Activated CD4-positive, alpha-beta memory T cell treated with anti-CD3 and anti-CD28 coated beads, Interleukin-2, amount 10 ng/mL, durations not matched to agents 7 days and 5 days (primary cell): ENCODE measurements at places on chromosomes 5 and 9. TPM values are rescaled to one million over a fixed set of nuclear protein-coding genes. Genes with fewer than 3 reads are reported as not detected.

GSN gene
- total RNA-seq: 5.8 TPM

FOXD4 gene
- total RNA-seq: 0.13 TPM

GRCh38 chr5:79396265-79396664 lies 117.7 kb downstream of the HOMER1 start:
- H3K36me3 ChIP-seq: no peaks in the 10 kb centered on the region
- H3K4me3 ChIP-seq: no peak overlapping the region
- no peak overlapping the region for H3K27ac ChIP-seq
- no peaks in the 10 kb centered on the region for H3K4me1 ChIP-seq

GRCh38 chr5:124021066-124021641 lies 509.2 kb downstream of the CSNK1G3 start:
- H3K4me1 ChIP-seq: no peaks in the 10 kb centered on the region
- no peak overlapping the region for H3K27ac ChIP-seq
- no peaks in the 10 kb centered on the region for H3K36me3 ChIP-seq
- H3K27me3 ChIP-seq: no peaks in the 10 kb centered on the region

DNA sequence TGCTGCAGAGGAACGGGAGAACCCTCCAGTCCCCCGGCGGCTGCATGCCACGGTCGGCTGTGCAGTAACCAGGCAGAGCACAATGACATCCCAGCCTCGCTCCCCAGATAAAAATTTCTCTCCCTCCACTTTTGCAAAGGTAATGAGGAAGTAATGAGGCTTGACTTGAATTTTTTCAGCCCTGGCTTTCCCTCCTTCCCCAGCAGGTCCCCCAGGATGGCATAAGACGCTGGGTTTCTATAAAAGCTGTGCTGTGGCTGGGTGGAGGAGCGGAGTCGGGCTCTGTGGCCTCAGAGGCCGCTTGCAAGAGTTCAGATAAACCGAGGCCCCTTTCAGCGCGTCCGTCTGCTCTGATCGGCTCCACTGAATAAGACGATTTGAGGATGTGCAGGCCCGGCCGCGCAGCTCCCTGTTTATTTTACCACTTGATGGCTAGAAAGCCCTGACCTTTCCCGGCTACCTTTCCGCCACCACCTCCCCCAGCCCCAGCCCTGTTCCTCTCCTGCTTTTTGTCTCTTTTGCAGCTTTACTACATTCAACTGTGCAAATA lies 351.9 kb upstream of the IRX2 start:
- no peak overlapping the region for H3K27ac ChIP-seq
- no peaks in the 10 kb centered on the region for H3K4me1 ChIP-seq
- H3K36me3 ChIP-seq: no peaks in the 10 kb centered on the region
- no peak for DNase-seq
- peaks cover 6% of the 10 kb centered on the region for H3K27me3 ChIP-seq

DNA sequence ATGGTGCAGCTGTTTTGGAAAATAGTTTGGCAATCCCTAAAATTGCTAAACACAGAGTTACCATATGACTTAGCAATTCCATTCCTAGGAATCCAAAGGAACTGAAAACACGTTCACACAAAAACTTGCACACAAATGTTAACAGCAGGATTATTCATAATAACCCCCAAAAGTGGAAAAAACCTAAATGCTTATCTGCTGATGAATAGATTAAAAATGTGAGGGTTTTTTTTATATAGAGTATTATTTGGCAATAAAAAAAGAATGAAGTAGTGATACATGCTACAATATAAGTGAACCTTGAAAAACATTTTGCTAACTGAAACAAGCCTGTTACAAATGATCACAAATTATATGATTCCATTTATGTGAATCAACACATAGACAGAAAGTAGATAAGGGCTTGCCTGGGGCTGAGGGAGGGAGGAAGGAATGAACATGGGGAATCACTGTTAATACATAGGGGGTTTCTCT lies 45.1 kb upstream of the TRIO start:
- H3K36me3 ChIP-seq: no peaks in the 10 kb centered on the region
- H3K27ac ChIP-seq: no peak overlapping the region
- no peaks in the 10 kb centered on the region for H3K4me1 ChIP-seq
- H3K27me3 ChIP-seq: peaks cover 1% of the 10 kb centered on the region
- no peak overlapping the region for H3K4me3 ChIP-seq

- H3K27me3 ChIP-seq: peaks cover 17% of the 10 kb centered on the region
- peak overlapping the region; percentile 76 for H3K4me3 ChIP-seq
- DNase-seq: no peak
- H3K4me1 ChIP-seq: peaks cover 32% of the 10 kb centered on the region
Measured at GRCh38 chr9:125748446-125749099, 1.4 kb downstream of the PBX3 start.

- H3K27ac ChIP-seq: no peak overlapping the region
- no peaks in the 10 kb centered on the region for H3K4me1 ChIP-seq
- DNase-seq: no peak
- no peaks in the 10 kb centered on the region for H3K36me3 ChIP-seq
Measured at GRCh38 chr5:104080646-104081175, 518.1 kb upstream of the NUDT12 start.
